ENCODE measurements at places on chromosomes 2 and 18. TPM values are rescaled to one million over a fixed set of nuclear protein-coding genes. Genes with fewer than 3 reads are reported as not detected.

CD8B2 gene
- total RNA-seq: not detected

UGT1A6 gene
- 0.31 TPM for total RNA-seq

TMEM37 gene
- total RNA-seq: 0.49 TPM

FIGN gene
- 3.1 TPM for total RNA-seq

CNDP1 gene
- not detected for total RNA-seq

MROH2A gene
- total RNA-seq: not detected

LDLRAD4 gene
- 11.1 TPM for total RNA-seq

LINC00305 gene
- total RNA-seq: not detected

GRCh38 chr2:210003359-210003758, 921 bp downstream of the RPE start:
- no peak for DNase-seq

DNA sequence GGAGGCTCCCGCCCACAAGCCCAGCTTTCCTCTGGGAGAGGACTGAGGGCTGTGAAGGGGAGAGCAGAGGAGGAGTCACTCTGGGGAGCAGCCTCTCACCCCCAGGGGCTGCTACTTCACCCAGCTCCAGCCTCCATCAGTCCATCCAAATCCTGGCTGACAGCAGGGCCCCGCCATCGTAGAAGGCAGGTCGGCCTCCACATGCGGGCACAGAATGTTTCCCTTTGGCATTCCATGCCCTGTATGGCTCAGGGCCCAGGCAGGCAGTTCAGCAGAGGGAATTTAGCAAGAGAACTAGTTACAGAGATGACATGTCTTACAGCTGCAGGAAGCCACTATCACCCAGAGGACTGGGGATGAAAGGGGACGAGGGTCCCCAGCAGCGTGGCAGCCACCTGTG, 6.4 kb upstream of the ODC1 start:
- DNase-seq: peak; percentile 46

GRCh38 chr2:224987733-224988132, 54.5 kb downstream of the DOCK10 start:
- no peak for DNase-seq

DNA sequence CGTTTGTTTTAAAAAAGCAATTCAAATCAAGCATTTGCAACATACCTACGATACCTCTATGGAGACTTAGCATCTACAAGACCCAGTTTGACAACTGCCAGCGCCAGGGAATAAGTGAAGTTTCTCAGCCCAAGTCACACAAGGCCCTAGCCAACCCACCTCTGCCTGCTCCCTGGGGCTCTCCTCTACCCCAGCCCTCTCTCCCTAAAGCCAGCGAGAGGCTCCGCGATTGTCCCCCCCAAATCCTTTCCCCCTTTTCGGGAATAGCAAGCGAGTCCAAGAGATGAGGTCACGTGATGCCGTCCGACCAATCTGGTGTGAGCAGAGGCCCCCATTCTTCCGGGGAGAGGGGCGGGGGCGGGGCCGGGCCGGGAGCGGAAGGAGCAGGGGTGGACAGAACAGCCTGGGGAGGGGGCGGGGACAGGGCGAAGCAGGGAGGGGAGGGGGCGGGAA, 102.2 kb upstream of the RAB6C start:
- peak; percentile 86 for DNase-seq

GRCh38 chr2:54040250-54040649, 69.5 kb upstream of the PSME4 start:
- no peak for DNase-seq

DNA sequence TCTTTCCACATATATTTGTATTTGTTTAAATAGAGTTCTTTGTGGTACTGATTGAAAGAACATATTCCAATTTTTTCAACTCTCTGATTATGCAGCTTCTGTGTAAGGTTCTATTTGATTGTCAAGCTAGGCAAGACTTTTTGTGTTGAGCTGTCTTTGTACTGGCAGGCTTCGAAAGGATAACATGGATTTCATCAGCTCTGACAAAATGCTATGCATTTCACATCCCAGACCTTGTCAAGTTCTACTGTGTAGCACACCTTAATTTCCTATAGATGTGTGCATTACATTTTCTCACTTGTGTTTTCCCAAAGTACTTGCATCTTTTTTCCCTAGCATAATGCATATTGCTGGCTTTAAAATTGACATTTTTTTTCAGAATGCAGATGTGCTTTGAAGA, 555.0 kb upstream of the GYPC start:
- DNase-seq: no peak

DNA sequence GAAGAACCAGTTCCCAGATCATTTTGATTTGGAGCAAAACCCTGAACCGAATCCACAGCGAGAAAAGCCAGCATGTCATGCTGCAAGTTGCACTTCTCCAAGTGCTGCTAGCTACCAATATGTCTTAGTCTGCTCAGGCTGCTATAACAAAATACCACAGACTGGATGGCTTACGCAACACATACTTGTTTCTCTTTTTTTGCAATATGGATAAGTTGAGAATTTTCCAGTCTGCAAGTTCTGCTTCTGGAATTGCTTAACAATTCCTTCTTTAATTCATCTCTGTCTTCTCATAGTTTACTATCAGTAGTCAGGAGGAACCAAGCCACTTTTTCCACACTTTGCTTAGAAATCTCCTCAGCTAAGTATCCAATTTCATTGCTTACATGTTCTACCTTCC, 105.9 kb upstream of the RBBP8 start:
- no peak for DNase-seq

DNA sequence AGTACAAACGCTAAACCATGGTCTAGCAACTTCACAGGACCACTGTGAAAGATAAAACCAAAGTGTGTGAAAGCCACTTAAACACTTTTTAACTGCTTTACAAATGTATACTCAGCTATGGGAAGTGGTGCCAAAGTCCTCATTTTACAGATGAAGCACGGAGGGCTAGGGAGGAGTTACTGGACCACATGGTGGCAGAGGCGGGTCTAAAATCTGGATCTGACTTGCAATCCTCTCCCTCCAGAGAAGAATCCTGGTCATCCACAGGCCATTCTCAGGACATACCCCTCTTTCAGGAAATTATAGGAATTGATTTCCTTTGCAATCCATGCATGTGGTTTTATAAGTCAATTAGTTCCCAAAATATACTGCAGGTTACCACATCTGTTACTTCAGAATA, 84.6 kb upstream of the GYPC start:
- DNase-seq: no peak

- no peak for DNase-seq
Measured at GRCh38 chr18:59460072-59460420, 101.0 kb upstream of the LMAN1 start.

DNA sequence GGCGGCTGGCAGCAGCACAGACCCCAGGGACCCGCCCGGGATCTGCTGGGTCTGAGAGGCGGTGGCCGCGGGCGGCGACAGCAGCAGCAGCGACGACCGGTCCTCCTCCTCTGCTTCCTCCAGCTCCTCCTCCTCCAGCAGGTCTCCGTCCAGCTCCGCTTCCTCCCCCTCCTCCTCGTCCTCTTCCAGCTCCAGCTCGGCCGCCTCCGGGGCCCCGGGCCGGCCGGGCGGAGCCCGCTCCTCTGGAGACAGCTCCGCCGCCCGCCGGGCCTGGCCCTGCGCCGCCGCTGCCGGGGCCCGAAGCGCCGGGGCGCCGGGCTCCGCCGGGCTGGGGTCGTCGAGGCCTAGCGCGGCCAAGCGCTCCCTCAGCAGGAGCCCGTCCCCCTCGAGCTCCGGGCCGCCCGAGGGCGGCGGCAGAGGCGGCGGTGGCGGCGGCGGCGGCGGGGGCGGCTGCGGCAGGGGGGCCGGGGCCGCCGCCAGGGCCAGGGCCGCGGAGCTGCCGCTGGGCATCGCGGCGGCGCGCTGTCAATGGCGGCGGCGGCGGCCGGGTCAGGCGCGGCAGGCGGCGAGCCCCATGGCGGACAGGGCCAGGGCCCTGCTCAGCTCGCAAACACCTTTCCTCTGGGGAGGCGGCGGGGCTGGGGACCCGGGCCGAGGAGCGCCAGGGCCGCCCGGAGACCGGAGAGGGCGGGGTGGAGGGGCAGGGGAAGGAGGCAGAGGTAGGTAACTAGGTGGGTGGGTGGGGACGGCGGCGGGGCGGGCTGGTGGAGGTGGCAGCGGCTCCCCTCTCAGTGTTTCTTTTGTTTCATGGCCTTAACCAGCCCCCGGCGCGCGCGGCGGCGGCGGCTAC, 445 bp downstream of the MEX3C start:
- DNase-seq: peak; percentile 45

GRCh38 chr18:59893971-59894370, 5.8 kb upstream of the PMAIP1 start:
- no peak for DNase-seq

DNA sequence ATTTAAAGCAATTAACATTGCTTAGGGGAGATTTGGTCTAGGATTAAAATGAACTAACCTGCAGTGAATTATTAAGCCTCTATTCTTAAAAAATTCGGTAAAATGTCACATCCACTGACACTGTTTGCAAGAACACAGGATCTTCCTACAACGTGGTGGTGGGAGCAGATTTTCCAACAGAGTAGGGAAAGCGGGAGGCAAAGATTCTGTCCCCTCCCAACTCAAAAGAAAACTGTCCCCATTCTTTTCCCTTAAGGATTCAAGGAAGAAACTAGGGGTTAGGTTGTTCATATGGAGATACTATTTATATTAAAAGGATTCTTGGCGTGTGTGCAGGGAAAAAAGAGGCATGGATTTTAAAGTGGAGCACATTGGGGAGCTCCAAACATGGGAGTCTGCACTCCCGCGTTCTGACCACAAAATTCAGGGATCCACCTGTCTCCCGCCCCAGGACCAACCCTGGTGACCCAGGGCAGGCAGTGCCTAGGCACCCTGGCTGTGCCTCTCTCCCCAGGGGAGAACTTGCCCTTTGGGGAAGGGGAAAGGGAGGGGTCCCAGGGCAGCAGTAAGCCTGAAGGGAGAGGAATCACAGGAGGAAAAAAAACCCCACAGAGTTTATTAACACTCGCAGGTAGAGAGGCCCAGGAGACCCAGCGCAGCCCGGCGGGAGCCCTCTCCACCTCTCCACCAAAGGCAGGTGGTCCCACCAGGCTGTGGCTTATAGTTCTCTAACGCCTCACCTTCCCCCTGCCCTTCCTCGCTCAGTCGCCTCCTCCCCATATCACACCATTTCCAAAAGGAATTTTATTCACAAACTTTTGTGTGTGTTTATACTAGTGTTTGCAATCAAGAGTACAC, 2.3 kb downstream of the PTGR3 start:
- no peak for DNase-seq

- no peak for DNase-seq
Measured at GRCh38 chr2:233503947-233504637, 62.5 kb downstream of the USP40 start.

DNA sequence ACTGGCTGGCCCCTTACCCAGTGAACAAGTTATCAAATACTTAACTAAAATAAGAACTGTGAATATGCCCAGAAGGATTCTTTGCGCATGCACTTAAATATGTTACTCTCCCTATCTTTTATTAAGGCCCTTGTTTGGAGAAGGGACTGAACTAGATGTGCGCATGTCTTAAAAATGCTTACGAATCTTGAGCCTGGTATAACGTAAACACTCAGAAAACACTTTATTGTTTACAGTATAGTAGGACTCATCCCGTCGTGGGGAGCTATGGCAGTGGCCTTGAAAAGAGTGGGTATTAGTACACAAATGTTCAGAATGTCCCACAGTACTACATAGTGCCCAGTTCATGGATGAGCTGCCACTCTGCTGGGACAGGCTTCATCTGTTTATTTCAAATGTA, 75.9 kb upstream of the MAP4K3 start:
- DNase-seq: no peak

- no peak for DNase-seq
Measured at GRCh38 chr2:120485096-120485495, 139.2 kb downstream of the INHBB start.

GRCh38 chr2:28796620-28797019, 14.0 kb upstream of the SPDYA start:
- no peak for DNase-seq

- no peak for DNase-seq
Measured at GRCh38 chr2:88483200-88483599, 30.7 kb upstream of the FOXI3 start.

GRCh38 chr2:95303191-95303919, 6.2 kb downstream of the KCNIP3 start:
- DNase-seq: no peak

DNA sequence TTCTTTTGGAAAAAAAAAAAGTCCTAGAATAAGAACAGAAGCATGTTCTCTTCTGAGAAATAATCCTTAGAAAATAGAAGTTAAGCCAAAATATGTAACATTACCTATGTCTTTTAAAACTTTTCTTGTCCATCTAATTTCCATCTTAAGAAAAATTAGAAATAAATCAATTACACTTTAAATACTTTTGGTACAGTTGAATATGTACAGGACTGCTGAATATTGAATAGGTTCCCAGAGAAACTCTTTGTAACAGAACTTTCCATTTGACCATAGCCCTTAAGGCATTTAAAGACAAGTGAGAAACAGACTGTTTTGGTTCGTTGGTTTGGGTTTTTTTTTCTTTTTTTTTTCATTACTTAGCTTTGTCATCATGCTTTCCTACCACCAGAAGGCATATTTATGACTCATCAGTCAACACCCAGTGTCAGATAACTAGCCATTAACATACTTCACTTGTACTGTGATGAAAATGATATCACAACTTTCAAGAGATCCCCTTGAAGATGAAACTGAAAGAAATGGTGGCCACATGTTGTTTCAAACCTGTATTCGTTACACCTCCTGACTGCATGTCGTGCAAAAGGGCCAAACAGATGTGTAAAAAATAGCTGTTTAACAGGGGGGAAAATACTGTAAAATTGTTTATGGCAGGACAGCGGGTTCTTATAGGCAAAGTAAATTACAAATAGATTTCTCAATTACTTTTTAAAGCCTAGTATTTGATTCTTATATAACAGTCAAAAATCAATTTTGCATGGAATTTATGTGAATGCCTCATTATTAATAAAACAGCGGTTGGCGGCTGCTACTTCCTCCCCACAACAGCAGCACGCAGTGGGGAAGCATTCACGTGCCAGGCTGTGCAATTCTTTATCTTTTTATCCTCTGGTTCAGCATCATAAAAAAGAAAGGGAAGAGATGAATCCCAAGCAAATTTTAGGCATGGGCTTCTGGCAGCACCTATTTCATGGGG, 280.7 kb upstream of the HNRNPA3 start:
- no peak for DNase-seq

GRCh38 chr18:32469691-32470459, 807 bp downstream of the GAREM1 start:
- DNase-seq: peak; percentile 41

Measured in gastrocnemius medialis (tissue), 4 donors.